CD4-positive, alpha-beta T cell treated with Interleukin-6 at 100 ng/mL for 8 hours (primary cell): ENCODE measurements at places on chromosomes 3 and 15.

DNA sequence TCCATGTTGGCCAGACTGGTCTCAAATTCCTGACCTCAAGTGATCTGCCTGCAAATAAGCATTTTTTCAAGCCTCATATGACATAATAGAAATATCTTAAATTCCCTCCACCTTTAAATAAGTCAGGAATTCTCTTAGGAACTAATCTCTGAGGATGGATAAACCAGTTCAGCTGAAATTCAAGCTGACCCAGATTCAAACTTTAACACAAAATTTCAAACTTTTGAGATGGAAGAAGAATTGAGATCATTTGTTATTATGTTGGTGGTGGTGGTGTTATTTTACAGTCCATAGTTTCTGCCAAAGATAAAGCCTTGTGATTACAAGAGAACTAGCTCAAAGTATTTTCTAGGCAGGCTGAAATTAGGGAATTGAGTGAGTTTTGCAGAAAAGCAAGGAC, 85.5 kb downstream of the SSR3 start:
- no peak for DNase-seq

- no peak for DNase-seq
These were observed 15.0 kb upstream of the FBLN2 start for GRCh38 chr3:13533885-13534301.

- DNase-seq = no peak
These were observed 334.6 kb upstream of the ATP10A start for GRCh38 chr15:26197719-26198118.

GRCh38 chr3:100024520-100025303, 89.6 kb downstream of the FILIP1L start:
- no peak for DNase-seq

GRCh38 chr3:8524656-8525399, 23.2 kb downstream of the LMCD1 start:
- DNase-seq = no peak

DNA sequence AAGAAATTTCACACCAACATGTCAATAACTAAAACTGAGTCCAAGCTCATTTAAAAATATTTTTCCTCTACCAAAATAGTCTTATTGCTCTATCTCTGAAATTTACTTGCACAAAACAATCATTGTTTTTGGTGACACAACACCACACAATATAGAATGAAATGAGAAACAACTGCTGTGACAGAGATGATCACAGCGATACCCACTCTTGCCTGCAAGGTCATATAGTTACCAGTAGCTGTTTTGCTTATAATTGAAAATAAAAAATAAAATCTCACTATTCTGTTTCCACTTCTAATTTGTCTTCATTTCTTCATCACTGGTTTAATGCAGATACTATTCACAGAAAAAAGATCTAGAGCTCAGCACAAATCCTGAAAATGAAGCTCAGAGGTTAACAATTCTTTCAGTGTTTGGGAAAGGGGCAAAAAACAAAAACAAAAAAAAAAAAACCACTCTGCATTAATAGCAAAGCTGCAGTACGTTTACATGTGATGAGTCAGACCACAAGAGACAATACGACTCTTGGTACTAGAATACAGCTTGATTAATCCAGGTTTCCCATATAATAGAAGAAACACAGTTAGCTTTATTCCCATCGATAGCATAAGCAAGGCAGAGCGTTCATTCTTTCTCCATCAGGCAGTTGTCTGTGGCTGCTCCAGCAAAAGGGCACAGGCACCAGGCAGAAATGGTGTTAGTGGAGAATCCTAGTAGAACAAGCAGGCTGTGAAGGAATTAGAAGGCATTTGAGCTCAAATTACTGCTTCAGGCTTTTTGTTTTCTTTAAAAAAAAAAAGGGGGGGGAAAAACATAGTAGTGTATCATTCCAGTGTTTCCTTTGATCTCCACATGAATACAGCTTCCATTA, 773 bp downstream of the ANKRD28 start:
- DNase-seq = no peak

GRCh38 chr3:57283334-57283733, 9.2 kb downstream of the ASB14 start:
- DNase-seq = no peak

- no peak for DNase-seq
These were observed 41.9 kb downstream of the CCDC12 start for GRCh38 chr3:46934498-46935167.

DNA sequence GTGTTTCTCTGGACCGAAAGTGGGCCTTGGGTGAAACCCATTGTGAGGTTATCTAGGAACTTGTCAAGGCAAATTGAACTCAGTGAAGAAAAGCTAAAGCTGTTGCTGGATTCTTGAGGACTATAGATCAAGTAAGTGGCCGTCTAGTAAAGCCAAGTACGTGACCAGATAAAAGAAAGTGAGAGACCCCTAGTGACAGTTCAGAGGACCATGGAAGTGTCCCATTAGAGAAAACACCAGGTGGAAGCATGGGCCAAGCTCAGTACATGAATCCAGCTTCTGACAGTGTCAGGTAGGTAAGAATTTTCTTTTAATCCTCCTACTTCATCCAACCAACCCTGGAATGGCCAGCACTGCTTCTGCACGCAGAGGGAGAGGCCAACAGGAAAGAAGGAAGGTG, 349.3 kb upstream of the RGMA start:
- no peak for DNase-seq

DNA sequence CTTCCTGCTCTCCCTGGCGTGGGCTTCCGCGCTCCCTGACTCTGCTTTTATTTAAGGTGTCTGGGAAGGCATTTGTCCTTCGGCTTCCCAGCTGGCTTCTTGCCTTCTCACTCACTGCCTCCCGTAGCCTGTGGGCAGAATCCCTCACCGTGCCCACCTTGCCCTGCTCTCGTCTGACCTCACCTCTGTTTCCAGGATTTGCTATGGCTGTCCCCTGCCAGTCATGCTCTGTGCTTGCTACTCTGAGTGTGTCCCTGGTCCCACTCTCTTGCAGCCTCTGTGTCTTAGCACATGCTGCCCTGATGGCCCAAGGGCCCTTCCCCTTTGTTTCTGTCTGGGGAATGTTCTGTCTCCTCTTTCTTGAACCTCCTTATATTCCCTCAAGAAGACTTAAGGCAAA, 26.2 kb downstream of the LPP start:
- DNase-seq = no peak

DNA sequence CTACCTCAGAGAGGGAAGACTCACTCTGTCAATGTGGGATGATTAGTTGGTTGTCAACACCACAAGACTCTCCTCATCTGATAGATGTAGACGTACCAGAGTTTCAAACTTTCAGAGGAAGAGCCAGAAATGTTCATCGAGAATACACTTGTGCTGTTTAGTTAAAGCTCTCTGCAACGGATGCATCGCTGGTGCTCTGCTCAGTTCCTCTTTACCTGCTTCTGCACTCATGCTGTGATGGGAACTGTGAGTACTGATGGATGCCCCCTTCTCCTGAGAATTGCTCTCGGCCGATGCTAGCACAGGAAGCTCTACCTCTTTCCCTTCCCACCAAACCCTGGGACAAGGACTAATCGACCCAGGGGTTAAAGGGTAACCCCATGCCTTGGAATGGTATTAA, 51.8 kb upstream of the CCDC54 start:
- no peak for DNase-seq

- DNase-seq = peak; percentile 27
These were observed 22.9 kb downstream of the RAB8B start for GRCh38 chr15:63212050-63213004.

GRCh38 chr15:40756938-40757337, 1.9 kb upstream of the RMDN3 start:
- DNase-seq = no peak

DNA sequence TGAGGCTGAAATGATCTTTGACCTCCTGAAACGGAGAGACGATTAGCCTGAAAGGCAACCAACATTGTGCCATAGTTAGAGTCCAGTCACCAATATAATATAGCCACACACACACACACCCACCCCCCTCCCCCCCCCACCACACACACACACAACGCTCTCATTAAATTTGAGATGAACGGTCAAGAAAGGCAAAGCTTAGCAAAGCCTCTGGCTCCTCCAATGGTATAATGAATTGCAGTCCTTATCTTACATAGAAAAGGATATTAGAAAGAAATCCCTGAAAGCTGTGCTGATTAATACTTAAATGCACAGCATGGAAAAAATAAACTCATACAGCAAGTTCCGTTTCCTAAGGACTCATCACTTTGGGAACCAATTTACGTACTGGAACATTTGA, 876 bp upstream of the ZNF385D start:
- no peak for DNase-seq

GRCh38 chr3:20256144-20256543, 70.1 kb upstream of the SGO1 start:
- no peak for DNase-seq

DNA sequence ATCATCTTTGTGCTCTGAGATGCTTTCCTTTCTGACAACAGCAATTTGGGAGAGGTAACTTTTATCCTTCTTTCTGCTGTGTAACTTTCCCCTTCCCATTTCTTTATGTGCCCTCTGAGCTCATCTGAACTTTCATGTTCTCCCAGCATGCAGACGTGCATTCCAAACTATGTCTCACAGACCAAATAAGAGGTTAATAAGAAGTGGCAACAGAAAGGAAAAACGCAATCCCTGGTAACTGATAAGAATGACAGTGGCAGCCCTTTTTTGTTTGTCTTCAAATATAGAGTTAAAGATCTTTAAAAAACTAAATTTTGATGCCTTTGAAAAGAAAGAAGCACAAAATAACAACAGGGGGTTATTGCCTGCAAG, 533.4 kb downstream of the FOXP1 start:
- no peak for DNase-seq

- DNase-seq = no peak
These were observed 9.5 kb upstream of the DPPA4 start for GRCh38 chr3:109346770-109347295.

- DNase-seq = peak; percentile 59
These were observed 28.1 kb upstream of the SYNM start for GRCh38 chr15:99076555-99077308.

- DNase-seq = no peak
These were observed 10.8 kb upstream of the MYZAP start for GRCh38 chr15:57580866-57581265.
